Activated CD4-positive, alpha-beta T cell treated with anti-CD3 and anti-CD28 coated beads, Interleukin-2, amount 50 U/mL, for 16 hours (primary cell): ENCODE measurements at places on chromosomes 5 and 9.

GRCh38 chr9:105283795-105284194, 39.3 kb downstream of the SLC44A1 start:
- no peak for DNase-seq

GRCh38 chr9:14031060-14031414, 282.9 kb downstream of the NFIB start:
- no peak for DNase-seq

DNA sequence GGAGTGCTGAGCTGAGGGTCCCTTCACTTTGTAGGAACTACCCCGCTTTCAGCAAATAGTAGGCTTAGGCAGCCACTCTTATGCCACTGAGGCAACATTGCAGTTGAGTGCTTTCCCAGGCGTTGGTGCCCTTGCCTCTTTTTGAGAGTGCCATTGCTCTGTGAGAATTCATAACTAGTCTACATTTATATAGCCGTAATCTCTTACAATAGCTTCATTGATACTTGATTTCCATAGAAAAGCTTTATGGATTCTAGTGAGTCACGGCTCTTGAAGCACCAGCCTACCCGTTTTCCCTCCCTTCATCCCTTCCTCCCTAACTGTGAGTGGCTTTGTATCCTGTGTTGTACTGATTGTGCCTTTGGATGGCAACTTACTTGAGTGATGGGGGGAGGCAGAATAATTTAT, 283.9 kb downstream of the AOPEP start:
- no peak for DNase-seq

DNA sequence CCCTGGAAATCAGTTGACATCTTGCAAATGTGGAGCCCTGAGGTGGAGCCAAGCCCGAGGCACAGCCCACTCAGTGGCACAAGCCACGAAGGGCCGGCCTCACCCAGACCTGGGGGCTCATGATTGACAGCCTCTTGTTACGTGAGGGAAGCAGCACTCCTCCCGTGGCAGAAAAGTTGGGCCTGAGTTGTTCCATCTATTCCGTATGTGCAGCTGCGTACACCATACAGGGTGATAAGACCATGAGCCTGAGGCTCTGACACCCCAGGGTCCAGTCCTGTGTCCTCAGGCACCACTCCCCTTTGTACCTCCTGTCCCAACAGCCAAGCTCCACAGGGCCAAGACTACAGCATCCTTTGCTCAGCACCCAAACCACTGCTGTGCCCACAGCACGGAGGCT, 1.9 kb upstream of the ORM2 start:
- no peak for DNase-seq

GRCh38 chr9:35690614-35691333, 1.0 kb upstream of the TPM2 start:
- peak; percentile 11 for DNase-seq

GRCh38 chr5:132259069-132259851, 1.8 kb downstream of the PDLIM4 start:
- DNase-seq, result no peak

DNA sequence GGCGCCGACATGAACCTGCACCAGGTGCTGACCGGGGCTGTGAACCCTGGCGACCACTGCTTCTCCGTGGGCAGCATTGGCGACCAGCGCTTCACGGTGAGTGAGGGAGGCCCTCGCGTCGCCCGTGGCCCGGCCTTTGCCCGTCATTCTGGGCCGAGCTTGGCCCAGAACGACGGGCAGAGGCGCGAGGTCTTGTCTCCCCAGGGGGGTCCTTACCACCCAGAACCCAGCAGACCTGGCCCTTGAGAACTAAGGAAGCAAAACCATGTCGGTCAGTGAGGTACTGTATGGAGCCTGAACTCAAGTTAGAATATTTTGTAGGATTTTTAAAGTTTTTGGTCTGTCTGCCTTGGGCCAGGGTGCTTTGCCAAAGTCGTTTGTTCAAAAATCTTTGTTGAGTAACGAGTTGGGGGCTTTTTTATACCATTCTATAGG, 691 bp downstream of the DMXL1 start:
- no peak for DNase-seq

- DNase-seq, result no peak
Measured at GRCh38 chr5:171521219-171521633, 101.8 kb downstream of the FGF18 start.

GRCh38 chr9:78909566-78909965, 612.6 kb downstream of the PSAT1 start:
- no peak for DNase-seq

GRCh38 chr9:93357649-93358048, 93.8 kb upstream of the FAM120A start:
- DNase-seq, result peak; percentile 6

- no peak for DNase-seq
Measured at GRCh38 chr5:75639535-75640311, 28.5 kb downstream of the ANKDD1B start.

DNA sequence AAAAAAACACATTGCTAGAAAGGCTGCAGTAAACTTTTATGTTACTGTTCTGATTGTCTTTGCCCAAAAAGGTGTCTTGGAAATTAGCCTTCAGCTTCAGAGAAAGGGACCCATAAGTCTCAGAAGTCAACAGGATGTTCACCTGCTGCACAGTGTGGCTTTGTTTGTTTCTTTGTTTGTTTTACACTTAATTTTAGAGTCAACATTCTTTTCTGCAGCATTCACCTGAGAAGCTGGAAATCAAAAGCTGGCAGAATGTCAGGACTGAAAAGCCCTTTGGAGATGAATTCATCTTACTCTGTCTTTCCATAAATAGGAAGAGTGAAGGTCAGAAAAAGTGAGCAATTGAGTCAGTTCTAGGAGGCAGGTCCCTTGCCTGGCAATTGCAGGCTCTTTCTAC, 170.0 kb downstream of the PAPPA start:
- no peak for DNase-seq

GRCh38 chr5:106600803-106601202, 1069.9 kb downstream of the EFNA5 start:
- no peak for DNase-seq

- no peak for DNase-seq
Measured at GRCh38 chr9:99748676-99749075, 73.0 kb upstream of the NR4A3 start.

DNA sequence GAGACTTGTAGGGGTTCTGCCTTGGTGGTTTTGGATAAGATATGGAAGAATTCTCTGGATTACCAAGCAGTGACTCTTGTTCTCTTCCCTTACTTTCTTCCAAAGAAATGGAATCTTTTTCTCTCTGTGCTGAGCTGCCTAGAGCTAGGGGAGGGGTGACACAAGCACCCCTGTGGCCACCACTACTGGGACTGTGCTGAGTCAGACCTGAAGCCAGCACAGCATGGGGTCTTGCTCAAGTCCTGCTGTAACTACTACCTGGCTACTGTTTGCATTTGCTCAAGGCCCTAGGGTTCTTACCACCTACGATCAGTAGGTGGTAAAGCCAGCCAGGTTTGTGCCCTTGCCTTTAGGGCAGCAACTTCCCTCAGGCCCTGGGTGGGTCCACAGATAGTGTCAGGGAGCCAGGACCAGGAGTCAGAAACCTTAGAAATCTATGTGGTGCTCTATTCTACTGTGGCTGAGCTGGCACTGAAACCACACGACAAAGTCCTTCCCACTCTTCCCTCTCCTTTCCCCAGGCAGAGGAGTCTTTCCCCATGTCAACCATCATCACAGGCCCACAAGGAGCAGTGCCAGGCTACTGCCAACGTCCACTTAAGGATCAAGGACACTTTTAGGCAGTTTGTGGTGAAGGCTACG, 53.8 kb downstream of the SREK1 start:
- no peak for DNase-seq

- DNase-seq, result no peak
Measured at GRCh38 chr5:28896949-28897348, 1858.6 kb upstream of the CDH9 start.

DNA sequence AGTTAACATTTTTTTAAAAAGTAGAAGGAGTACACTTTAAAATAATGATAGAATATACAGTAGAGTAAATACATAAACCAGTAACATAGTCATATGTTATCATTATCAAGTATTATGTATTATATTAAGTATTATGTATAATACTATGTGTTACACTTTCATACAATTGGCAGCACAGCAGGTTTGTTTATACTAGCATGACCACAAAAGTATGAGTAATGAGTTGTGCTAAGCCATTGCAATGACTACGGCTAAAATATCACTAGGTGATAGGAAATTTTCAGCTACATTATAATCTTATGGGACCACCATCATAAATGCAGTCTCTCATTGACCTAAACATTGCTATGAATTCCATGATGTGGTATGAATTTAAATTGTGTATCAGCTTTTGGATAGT, 506.0 kb downstream of the HTR1A start:
- DNase-seq, result no peak

- no peak for DNase-seq
Measured at GRCh38 chr9:33878691-33879366, 61.9 kb downstream of the UBE2R2 start.

DNA sequence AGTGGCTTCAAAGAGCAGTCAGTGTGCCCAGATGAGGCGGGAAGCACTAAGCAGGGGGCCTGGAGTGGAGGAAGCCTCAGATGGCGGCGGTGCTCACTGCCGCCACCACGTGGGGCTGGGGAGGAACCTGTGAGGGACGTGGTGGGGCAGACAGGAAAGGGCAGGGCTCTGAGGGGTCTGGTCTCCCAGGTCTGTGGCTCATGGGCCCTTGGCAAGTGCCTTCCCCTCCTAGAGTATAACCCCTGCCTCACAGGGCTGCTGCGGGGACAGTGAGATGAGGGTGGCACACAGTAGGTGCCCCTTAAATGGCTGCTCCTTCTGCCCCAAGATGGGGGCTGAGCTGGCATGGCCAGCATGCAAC, 26.6 kb downstream of the NR5A1 start:
- peak; percentile 16 for DNase-seq

DNA sequence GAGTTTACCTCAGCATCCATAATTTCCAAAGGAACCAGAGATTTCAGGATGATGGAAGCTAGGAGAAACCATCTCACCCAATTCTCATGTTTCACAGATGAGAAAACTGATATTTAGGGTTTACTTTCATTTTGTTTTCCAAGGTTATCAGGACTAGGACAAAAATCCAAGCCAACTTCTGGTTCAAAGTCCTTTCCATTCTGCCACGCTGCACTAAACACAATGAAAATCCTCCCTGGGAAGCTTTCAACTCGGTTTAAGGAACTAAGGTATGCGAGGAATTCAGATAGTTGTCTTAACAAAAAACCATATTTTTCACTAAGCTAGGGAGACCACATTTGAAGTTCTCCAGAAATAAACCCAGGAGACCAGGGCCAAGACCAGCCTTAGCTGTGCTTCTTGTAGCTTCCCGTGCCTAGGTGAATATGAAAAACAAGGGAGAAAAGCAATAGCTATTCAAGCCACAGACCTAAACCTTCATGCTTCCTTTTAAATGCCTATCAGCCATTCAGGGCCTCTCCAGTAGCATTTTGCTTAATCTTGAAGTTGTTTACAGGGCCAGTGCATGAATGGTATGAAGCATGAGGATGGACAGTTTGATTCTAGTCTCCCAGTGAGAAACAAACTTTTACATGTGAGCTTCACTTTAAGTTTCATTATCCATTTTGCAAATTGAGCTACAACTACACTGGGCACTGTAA, 167.9 kb downstream of the DENND1A start:
- DNase-seq, result no peak

GRCh38 chr5:168088410-168089173, 202.9 kb upstream of the WWC1 start:
- no peak for DNase-seq

DNA sequence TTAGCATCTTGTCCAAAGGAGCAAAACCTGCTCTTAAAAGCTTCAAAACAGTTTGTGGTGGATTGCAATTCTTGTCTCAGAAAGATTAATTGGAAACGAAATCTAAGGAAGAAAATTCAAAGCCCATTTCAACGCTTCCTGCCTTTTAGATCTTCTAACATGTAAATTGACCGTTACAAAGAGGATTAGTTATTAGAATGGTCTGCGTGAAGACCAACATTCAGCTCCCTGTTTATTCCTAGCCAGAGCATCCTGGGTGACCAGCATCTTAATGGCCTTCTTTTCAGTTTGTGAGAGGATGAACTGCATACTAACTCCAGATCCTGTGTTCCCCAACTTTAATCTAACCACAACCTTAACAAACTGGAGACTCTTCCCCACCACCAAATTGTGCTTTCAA, 109.9 kb upstream of the SLC1A3 start:
- DNase-seq, result no peak

DNA sequence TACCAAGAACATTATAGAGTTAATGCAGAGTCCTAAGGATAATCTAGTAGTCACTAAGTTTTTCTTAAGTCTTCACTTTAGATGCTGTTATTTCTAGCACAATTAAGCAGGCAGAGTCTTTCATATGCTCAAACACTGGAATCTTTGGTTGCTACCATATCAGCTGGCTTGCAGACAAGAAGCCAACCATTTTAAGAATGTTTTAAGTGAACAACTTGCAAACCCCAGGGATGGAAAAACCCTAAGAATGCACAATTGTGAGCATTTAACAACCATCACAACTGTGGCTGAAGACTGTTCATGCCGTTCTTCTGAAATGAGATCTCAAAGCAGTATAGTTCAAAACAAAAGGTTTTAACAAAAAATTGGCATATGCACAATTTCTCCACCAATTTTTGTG, 55.1 kb downstream of the CSNK1A1 start:
- DNase-seq, result no peak

- no peak for DNase-seq
Measured at GRCh38 chr5:66249920-66250319, 105.8 kb downstream of the SREK1 start.

- no peak for DNase-seq
Measured at GRCh38 chr9:131845305-131846298, 105.7 kb upstream of the RAPGEF1 start.

- DNase-seq, result no peak
Measured at GRCh38 chr5:76821136-76821535, 2.3 kb downstream of the F2RL1 start.

DNA sequence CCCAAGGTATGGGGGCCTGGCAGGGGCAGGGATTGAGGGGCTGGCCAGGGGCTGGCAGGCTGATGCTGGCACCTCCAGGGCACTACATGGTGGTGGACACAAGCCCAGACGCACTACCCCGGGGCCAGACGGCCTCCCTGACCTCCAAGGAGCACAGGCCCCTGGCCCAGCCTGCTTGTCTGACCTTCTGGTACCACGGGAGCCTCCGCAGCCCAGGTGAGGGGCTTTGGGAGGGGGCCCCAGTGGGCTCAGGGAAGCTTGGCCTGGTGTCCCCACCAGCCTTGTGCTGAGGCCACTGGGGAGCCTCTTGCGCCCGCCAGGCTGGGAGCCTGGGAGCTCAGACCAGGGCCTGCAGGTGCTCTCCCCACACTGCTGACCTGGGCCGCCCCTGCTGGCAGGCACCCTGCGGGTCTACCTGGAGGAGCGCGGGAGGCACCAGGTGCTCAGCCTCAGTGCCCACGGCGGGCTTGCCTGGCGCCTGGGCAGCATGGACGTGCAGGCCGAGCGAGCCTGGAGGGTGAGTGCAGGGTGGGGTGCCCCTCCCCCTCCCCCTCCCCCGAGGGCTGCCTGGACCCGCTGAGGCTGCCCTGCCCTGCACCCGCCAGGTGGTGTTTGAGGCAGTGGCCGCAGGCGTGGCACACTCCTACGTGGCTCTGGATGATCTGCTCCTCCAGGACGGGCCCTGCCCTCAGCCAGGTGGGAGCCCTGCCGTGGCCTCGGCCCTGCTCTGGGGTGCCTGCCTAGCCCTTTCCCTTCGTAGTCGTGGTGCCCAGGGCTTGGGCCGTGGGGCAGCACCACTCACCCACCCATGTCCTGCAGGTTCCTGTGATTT, 5.7 kb downstream of the MAMDC4 start:
- DNase-seq, result no peak
